Activated naive CD8-positive, alpha-beta T cell treated with anti-CD3 and anti-CD28 coated beads, Interleukin-2, amount 10 ng/mL, durations not matched to agents 7 days and 5 days (primary cell): ENCODE measurements at places on chromosomes 6 and 20. TPM values are rescaled to one million over a fixed set of nuclear protein-coding genes. Genes with fewer than 3 reads are reported as not detected.

Gene GCNT2
- 8.9 TPM for total RNA-seq

Gene FRK
- 0.03 TPM for total RNA-seq

Gene CYP24A1
- 0.40 TPM for total RNA-seq

Gene PXT1
- 0.37 TPM for total RNA-seq

Gene TSHZ2
- 0.44 TPM for total RNA-seq
